ENCODE measurements at places on chromosomes 3 and 15.

DNA sequence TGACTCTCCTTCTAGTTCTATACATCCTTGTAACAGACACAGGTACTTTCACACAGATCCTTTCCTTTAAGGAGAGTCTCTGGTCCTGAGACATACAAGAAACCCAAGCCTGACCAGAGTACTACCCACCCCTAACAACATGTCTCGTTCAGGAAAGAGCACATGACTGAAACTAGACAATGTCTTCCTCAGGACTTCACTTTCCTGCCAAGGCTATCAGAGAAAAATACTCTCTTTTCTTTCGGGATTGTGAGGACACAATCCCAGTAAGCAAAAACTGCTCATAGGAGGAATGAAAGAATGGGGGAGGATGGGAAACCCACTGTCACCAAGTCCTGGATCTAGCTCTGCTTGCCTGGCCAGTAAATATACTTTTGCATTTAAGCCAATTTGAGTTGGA lies 11.5 kb upstream of the ANKRD28 start:
- no peak for DNase-seq

DNA sequence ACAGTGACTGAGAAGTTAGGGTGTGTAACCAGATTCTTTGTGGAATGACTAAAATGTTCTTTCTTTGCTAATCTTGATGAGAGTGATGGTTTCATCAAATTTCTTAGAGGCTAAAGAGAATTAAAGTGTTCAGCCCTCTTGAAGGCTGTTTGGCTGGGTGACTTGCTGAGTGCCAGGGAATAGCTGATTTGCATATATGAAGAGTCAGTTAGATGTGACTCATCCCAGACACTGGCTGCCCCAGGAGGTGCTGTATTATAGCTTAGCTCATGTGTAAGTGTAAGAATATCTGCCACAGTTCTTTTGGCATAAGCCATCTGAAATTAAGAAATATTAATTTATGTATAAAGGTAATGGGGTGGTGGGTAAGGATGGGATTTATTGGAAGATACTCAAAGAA lies 535.1 kb downstream of the NLGN1 start:
- no peak for DNase-seq

DNA sequence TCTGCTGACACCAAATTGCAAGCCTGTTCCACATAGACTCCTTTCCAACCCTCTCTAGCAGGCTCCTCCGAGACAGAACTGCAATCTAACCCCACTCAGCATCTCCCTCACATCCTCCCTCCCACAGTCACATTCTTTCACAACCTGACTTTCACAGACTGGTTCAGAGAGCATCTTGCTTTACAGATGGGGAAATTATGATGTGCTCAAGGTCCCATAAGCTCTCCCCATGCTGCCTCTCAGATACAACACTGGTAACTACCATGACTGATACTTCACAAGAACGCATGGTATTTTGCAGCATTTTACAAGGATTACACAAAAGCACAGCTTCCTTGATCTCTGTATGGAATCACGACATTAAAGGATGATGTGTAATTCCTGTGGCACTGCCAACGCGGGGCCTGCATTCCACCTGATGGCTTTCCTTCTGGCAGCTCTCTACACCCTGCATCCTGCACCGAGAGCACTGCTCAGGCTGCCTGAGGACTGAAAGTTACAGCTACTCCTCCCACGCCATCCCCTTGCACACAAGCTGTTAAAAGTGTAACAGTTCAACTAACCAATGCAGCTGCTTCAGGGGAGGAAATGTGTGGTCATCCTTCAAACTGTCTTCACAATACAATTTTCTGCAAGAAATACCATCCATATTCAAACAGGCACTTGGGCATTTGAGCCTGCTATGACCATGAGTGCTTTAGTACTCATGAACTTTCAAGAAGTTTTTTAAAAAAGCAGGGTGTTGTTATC lies 27.6 kb downstream of the TBC1D2B start:
- DNase-seq, result no peak

- no peak for DNase-seq
Observed at GRCh38 chr3:161474741-161475140, 21.9 kb upstream of the OTOL1 start.

DNA sequence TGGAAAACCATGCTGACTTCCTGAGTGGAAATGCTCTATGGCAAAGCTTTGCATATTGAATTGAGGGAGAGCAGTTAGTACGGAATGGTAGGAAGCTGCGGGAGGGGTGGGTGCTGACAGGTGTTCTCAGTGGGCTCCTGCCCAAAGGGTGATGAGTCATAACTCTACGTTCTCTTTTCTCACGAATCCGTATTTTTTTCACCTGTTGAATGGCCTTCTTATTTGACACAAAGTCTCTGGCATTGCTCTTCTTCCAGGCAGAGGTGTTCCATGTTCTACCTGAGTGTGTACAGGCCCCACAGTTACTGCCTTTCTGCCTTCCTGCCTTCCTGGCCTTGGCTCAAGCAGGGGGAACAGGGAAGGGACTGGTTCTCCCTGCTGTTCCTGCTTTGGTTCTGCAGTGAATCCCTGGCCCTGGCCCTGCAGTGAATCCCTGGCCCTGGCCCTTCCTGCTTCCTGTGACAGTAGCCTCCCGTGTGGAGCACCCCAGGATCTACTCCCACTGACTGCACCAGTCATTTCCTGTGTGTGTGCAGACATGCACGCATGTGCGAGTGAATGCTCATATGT lies 31.9 kb downstream of the TRAK1 start:
- no peak for DNase-seq

- DNase-seq, result no peak
Observed at GRCh38 chr3:43613976-43614375, 7.8 kb downstream of the ANO10 start.

DNA sequence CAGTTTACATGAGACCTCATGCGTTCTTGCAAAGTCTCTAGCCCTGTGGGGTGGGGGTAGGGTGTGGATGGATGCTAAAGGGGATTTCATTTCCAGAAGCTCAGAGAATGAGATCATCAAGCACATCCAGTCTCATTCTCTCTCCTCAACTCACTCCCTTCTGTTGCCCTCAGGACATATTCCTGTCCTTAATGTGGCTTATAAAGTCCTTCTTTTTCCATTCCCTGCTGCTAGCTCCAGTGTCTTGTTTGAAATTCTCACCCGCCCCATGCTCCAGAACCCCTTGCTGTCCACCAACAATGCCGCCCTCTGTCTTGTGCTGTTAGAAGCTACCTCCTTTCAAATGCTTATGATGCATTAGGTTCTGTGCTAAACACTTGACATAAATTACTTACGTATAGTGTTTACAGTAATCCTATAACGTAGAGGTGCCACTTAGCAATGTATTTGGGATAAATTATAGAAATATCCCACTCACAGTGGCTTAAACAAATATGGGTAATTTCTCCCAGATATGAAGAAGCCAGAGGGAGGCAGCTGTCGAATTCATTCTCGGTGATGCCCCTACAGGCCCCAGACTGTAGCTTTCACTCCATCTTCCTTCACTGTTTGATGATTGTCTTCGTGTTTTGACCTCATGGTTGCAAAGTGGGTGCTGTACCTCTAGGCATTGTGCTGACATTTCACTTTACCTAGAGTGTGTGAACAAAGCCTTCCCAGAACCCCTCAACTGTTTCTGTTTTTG lies 273.1 kb upstream of the TBL1XR1 start:
- DNase-seq, result no peak

DNA sequence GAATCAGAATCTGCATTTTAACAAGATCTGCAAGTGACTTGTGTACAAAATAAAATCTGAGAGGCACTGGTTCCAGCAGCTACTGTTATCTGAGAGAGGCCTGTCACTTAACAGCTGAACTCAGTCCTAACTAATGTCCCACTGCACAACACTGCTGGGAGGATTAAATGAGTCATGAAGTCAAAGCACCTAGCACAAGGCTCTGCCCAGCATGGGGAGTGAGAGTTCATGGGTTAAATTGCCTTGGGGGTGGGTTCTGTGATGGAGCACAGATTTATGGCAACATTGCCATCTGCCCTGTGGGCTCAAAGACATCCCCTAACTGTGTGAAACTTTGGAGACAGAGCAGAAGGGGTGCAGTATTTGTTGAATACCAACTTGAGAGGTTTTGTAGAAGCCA lies 250.9 kb downstream of the PLCL2 start:
- peak; percentile 23 for DNase-seq

All from suprapubic skin (tissue), 4 donors.